Fibroblast of upper back skin (primary cell): ENCODE measurements at places on chromosomes 6 and 20.

- no peak for DNase-seq
Observed at GRCh38 chr6:131768964-131769363, 38.9 kb upstream of the ENPP1 start.

- DNase-seq: no peak
Observed at GRCh38 chr20:62753626-62754025, 42.6 kb upstream of the MRGBP start.

DNA sequence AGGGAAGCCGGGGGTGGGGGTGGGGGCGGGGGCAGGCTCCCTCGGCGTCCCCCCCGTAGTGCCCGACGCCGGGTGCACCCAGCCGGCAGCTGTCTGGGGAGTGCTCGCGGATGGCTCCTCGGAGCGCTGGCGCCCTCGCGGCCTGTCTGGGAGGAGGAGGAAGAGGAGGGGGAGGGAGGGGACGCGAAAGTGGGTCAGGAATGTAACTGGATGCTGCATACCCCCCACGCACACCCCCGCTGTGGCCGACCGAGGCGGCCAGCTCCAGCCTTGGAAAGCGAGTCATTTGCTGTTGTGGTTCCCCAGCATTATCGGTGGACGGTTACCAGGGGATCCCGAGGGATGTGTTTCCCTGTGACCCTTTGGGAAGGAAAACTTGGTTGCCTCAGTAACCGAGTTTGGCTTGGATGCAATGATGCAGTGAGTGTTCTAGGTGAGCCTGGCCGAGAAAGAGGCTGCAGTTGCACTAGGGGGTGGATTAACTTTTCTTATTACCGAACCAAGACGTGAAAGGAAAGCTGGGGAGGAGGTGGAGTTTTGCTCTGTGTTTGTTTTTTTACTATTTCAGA is 55.2 kb upstream of the RREB1 start:
- DNase-seq: peak; percentile 89

DNA sequence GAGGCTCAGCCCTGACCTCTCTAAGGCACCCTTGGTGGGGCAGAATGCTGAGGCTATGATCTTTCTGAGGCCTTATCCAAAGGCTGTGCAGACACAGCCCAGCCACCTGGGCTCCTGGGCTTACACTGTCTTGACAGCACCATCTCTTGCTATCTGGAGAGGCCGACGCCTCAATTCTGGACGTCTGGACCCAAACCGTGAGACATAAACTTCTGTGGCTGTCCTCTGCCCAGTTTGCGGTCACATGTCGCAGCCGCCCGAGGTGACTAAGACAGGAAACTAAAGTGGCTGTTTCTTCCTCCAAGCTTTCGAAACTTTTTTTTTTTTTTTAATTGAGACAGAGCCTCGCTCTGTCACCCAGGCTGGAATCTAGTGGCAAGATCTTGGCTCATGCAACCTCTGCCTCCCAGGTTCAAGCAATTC is 49.3 kb downstream of the PRR18 start:
- DNase-seq: no peak

DNA sequence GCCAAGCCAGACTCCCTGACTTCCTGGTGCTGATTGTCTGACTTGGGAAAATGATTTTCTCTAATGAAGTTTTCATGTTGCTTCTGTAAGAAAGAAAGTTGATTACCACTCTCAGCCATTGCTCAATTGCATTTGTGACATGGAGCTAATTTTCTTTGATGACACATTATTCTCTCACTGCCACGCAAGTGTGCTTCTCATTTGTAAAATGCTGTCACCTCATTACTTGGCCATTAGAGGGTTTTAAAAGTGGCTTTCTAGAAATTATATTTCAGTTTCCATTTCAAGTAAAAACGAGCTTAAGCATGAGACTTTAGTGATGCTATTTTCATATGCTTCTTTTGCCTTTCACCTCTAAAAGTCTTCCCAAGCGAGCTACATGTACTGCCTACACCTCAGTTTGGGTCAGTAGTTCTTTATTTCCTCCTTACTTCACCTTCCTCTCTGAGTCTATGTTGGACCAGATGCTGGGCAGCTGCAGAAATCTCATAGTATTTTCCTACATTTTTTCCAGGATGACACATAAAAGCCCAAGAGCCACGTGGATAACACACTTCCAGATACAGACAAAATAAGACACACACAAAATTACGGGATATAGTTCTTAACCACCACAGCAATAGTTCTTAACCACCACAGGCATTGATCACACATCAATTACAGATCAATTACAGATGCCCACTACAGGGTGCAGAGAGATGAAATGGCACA is 6.3 kb upstream of the FAM210B start:
- DNase-seq: peak; percentile 37

DNA sequence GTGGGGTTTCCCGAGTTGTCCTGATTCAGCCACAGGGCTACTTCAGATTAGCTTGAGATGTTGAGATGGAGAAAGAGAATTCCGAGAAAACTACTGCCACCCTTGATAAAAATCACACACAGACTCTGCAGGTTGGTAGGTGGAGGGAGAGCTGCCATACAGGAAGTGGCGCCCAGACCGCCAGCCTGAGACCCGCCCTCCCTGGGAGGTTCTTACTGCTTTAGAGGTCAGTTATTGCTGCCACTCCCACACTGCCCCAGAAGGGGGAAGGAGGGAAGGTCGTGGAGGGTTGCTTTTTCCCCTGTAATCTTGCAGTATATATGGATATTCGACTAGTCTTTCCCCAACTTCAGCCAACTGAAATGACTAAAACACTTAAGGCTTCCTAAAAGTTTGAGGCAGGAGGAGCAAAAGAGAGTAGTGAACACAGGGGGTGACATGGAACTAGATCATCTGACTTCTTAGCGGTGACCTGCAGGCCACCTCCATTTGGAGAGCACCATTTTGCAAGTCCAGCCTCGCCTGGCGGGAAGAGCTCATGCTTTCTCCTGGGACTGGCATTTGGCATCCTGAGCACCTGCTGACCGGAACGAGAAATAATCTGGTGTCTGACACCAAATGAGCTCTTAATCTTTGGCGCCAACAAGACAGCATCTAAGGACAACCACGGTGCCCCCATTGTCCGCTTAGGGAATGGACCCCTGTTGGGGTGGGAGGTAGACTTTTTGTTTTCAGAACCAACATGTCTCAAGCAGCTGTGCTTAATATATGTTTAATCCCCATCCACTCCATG is 35.7 kb upstream of the SLC22A1 start:
- no peak for DNase-seq

DNA sequence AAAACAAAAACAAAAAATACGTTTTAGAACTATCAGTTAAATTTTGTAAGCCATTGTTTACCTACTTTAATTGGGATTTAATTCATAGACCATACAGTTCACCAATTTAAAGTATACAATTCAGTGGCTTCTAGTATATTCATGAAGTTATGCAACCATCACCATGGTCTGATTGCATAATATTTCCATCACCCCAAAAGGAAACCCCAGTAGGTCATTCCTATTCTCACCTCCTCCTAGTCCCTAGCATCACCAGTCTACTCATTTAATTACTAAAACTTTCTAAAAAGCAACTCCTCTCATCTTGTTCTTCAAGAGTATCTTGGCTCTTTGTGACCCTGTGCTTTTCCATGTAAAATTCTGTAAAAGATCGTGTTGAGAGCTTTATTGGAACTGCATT is 60.2 kb downstream of the ASXL1 start:
- no peak for DNase-seq

- DNase-seq: no peak
Observed at GRCh38 chr6:168959696-168960095, 293.9 kb downstream of the THBS2 start.

- DNase-seq: no peak
Observed at GRCh38 chr6:3624250-3625136, 127.0 kb downstream of the PXDC1 start.

DNA sequence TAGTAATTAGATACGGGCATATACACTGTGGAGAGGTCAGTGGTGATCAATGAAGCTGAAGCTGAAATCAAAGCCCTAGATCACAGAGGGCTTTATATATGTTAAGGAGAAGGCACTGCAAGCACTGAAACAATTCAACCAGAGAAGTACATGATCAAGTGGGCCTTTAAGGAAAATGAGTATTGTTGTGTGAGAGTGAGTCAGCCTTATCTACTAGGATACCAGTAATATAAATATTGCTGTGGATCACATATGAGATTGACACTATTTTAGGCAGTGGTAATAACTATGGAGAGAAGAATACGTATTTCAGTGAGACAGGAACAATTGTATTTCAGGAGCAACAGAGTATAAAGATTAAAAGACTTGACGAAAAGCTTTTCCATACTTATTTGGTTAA is 1172.2 kb upstream of the GJE1 start:
- no peak for DNase-seq

GRCh38 chr20:1825507-1825906 is 69.7 kb upstream of the SIRPA start:
- DNase-seq: peak; percentile 84

DNA sequence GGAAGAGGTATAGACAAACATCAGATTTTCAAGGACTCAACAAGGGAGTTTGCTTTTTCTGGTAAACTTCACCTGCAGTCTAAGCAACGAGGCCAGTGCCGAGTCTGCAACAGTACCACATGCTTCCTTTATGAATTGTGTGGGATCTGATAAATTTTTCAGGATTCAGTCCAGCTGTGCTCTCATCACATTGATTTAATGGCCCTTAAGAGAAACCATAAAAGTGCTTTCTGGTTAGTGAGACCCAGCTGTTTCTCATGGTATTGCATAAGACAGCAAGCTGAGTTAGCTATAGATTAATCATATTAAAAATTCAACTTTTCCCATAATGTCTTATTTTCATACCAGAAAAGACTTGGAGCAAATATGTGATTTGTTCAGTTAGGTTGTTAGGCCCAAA is 291.4 kb downstream of the CENPW start:
- DNase-seq: peak; percentile 92

DNA sequence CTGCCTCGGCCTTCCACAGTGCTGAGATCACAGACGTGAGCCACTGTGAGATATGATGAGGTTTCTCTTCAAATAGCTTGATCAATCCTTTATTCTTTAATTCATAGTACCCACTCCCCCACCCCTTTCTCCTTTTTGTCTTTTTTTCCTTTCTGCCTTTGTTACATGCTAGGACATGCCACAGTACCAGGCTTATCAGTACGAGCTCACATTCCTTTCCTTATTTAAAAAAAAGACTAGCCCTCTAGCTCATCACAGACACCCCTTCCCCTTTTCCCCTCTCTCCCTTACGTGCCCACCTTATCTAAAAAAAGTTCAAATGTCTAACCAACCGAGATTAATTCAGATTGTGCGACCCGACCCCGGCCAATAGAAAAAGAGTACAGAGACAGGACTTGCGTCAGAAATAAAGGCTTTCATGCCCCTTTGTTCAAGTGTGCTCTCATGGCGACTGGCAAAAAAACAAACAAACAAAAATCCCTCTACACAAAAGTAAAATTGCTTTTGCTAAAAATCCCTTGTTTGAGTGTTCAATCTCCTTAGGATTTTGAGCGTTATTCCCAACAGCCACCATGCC is 49.2 kb downstream of the MRAP2 start:
- DNase-seq: no peak

DNA sequence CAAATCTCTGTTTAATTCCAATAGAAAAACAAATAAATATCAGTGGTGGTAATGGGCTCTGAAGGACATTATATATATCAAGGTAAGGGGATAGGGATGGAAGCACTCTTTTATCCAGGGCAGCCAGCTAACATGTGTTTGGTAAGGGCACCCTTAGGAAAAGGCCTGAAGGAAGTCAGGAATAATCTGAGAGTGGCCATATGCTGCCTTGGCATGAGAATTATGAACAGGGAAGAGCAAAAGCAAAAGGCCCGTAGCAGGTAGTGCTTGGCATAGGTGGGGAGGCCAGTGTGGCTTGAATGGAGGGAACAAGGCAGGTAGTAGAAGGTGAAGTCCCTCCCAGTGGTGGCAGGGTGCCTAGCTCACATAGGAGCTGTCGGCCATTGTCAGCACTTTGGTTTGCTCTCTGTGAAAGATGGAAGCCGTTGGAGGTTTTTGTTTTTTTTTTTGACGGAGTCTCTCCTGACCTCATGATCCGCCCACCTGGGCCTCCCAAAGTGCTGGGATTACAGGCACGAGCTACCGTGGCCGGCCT is 39.6 kb upstream of the CSE1L start:
- DNase-seq: no peak

- DNase-seq: peak; percentile 25
Observed at GRCh38 chr20:36544134-36545018, 3.1 kb downstream of the MYL9 start.

- peak; percentile 27 for DNase-seq
Observed at GRCh38 chr6:144302701-144303372, 17.7 kb downstream of the UTRN start.

GRCh38 chr20:52996658-52997057 is 24.5 kb downstream of the TSHZ2 start:
- no peak for DNase-seq
